ENCODE measurements at places on chromosomes 6 and 20.

- no peak for DNase-seq
Observed at GRCh38 chr6:147579667-147580066, 71.2 kb downstream of the SAMD5 start.

DNA sequence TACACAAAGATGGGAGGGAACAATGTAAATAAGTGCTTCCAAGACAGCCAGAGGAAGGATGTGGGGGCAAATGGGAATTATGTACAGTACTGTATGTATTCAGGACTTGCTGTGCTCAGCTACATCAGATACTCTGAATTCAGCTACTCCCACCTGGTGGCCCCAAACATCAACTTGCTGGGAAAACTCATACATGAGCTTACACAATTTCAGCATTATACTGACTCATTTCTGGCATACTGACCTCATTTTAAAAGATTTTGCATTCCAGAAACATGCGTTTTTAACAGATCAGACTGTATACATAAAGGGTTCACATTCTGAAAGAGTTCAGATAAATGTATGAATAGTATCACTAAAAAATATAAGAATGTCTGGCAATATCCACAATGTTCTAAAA is 59.7 kb downstream of the GPX5 start:
- no peak for DNase-seq

GRCh38 chr20:24818056-24818455 is 131.0 kb upstream of the CST7 start:
- no peak for DNase-seq

DNA sequence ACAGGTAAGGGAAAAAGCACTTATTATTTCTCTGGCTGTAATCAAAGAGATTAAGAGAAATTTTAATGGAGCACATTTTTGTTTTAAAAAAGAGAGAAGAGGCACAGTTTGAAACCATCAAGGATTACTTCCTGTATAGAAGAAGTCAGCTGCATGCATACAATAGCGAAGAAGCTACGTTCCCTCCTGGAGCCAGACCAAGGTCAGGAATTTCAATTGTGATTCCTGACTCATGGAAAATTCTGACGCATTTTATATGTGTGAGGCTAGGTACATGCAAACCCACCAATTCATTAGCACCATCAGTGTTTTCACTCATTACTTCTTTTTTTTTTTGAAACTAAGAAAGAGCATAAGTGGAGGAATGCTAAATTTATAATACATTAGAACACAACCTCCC is 232.7 kb upstream of the SGK1 start:
- no peak for DNase-seq

DNA sequence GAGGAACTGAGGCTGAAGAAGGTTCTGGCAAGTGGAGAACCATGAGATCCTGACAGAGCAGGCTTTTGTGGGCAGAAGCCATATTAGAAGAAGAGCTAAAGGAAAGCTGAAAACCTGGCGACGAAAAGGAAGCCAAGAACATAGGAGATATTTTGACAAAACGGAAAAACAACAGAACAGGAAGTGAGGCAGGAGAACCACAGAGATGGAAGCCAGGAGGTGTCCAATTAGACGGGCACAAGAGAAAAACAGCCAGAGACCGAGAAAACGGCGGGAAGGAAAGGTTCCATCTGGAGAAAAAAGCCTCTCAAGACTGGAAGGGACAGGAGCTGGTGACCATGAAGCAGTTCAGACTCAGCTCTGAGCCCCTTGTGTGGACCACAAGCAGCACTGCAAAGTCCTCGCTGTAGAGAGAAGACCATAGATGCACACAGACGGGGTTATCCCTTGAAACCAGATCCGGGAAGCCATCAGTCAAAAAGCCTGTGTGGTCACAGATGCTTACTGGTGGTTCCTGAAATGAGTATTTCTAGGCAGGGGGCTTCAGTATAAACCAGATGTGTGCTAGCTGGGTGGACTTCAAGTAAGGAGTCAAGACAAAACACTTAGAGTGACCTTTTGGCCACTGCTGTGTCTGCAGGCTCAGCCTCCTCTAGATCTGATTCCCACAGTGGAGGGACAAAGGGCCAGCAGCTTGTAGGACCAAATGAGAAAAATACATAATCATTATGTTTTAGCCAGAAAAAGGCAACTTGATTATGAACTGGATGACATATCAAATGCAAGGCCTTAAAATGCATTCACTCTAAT is 30.7 kb downstream of the SSR1 start:
- no peak for DNase-seq

DNA sequence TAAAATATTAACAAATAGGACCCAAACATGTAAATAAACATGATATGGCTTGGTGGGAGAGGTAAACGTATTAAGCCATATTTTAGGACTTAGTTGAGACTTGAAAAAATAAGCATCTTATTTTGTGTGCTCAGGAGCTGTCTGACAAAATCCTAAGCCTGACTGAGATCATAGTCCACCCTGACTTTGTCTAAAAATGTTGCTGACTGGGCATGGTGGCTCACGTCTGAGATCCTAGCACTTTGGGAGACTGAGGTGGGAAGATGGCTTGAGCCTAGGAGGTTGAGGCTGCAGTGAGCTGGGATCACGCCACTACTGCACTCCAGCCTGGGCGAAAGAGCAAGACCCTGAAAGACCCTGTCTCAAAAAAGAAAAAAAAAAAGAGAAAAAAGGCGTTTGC is 52.1 kb downstream of the AIG1 start:
- DNase-seq: no peak

- DNase-seq: no peak
Observed at GRCh38 chr20:59578436-59579403, 25.6 kb upstream of the PHACTR3 start.

GRCh38 chr6:129875610-129876520 is 14.8 kb upstream of the TMEM244 start:
- DNase-seq: no peak

GRCh38 chr6:137216875-137217553 is 2.2 kb downstream of the IFNGR1 start:
- peak; percentile 88 for DNase-seq

DNA sequence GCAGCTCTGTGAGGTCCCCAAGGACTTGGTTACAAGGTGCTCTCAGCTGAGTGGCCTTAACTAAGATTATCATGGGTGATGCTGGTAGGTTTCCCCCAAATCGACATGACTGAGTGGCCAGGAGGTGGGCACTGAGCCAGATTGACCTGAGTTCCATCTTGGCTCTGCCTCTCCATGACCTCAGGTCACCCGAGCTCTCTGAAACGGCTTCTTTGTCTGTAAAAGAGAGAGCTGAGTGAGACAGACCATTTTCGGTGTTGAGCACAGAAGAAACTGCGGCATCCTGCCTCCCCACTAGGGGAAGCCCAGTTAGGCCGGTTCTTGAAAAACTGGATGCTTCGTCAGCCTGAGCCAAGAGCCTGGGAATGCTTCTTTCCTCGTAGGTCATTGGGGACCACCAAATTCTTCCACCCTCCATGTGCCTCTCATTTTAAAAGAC is 14.1 kb upstream of the STX16 start:
- DNase-seq: no peak

GRCh38 chr20:35595901-35596300 is 19.7 kb upstream of the SPAG4 start:
- no peak for DNase-seq

DNA sequence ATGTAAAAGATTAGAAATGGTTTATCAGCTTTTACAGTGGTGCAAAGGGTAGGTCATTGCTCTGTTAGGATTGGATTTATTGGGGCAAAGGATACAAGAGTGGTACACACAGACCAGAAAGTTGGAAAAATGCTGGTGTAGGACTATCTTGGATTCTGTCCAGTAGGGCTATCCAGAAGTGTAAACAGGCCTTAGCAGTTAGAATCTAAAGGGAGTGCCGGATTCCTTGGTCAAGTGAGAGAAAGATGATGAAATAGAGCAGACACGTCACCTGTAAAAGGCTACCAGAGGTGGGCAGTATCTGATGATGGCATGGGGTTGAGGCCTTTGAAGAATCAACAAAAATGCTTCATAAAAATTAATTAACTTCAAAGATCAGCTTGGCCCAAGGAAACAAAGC is 975.9 kb downstream of the KIF16B start:
- DNase-seq: no peak

DNA sequence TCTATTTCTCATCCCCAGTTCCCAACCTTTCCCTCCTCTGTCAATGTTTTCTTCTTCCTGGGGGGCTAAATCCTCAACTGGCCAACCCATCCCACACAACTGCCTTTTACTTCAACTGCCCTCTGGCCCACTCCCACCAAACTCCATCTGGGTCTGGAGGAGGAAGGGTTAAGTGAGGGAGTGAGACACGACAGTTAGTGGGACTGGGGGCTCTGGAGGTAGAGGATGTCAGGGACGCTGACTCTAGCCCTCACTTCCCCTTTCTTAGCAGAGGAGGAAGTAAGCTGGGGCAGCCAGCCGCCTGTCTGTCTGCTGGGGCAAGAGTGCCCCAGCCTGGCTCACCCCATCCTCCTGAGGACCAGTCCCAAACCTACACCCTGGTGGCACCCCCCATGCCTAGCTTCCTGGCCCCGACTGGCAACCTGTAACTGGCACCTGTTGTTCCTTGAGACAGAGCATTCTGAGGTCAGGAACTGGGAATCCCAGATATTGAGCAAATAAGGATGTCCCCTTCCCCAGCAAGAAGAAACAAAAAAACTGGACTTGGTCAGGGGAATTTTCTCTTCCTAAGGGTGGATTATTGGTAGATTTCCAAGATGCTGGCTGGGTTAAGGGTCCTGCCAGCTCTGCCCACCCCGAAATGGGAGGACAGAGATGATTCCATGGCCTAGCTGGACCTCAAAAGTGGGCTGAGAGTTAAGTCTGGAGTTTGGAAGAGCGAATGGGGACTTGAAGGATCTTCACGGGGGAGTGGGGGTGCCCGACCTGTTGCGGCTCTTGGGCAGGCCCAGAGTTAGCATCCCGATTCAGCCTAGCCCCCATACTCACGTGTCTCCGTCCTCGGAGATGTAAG is 971 bp downstream of the NFKBIE start:
- DNase-seq: no peak

DNA sequence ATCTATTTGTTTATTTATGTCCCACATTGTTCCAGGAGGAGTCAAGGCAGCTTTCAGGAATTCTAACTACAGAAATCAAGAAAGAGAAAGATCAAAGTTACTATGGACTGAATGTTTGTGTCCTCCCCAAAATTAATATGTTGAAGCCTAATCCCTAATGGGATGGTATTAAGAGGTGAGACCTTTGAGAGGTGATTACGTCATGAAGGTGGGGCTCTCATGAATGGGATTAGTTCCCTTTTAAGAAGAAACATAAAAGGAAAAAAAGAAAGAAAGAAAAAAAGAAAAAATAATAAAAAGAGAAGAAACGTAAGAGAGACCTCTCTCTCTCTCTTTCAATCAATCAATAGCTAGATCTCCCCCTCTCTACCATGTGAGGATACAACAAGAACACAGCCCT is 44.7 kb upstream of the TOP1 start:
- DNase-seq: no peak

GRCh38 chr6:90183587-90184333 is 112.9 kb downstream of the BACH2 start:
- no peak for DNase-seq

DNA sequence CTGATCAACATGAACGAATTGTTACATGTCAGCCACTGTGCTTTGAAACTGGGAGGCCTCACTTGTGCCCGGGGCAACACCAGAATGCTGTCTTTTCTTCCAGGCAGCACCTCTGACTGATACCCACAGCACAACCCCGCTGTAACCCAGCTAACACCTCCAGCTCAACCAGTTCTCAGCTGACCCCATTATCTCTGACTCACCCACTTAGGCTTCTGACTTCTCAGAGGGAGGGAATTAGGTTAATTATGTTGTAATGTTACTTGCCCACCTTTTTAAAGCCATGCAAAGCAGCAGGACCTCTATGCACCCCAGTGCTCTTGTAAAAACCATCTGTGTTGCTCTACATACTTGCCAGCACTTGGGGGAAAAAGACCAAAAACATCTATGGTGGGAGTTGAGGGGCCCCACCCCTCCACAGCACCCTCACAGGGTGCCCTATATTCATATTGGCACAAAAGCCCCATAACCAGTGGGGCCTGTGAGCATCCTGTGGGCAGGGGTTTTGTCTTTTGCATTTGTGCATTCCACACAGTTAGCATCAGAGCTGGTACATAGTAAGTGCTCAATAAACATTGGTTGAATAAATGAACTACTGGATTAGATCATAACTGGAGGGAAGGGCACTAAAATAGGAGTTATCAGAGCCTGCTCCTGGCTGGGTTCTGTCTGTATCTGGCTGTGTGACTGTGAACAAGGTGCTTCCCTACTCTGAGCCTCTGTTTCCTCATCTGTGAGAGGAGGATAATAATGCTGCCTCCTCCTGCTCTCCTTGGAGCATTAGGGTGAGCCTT is 22.3 kb downstream of the BNIP5 start:
- peak; percentile 13 for DNase-seq

GRCh38 chr6:292506-293192 is 362 bp downstream of the DUSP22 start:
- DNase-seq: no peak

DNA sequence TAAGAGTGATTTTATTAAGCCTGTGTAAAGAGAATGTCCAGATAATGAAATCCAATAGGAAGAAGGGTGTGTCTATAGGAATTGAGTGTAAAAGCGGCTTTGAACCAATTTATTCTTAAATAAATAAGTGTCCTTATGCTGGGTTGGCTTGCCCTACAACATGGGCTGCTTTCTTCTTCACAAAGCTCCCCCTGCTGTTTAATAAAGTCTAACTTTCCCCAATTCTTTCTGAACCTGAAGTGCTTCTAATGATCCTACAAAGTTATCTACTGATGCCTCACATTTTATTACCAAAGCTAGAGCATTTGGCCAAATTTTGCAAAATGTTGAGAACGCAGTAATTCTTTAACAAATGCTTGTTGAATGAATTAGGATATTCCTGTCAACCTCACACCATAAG is 36.3 kb upstream of the SIRT5 start:
- no peak for DNase-seq

DNA sequence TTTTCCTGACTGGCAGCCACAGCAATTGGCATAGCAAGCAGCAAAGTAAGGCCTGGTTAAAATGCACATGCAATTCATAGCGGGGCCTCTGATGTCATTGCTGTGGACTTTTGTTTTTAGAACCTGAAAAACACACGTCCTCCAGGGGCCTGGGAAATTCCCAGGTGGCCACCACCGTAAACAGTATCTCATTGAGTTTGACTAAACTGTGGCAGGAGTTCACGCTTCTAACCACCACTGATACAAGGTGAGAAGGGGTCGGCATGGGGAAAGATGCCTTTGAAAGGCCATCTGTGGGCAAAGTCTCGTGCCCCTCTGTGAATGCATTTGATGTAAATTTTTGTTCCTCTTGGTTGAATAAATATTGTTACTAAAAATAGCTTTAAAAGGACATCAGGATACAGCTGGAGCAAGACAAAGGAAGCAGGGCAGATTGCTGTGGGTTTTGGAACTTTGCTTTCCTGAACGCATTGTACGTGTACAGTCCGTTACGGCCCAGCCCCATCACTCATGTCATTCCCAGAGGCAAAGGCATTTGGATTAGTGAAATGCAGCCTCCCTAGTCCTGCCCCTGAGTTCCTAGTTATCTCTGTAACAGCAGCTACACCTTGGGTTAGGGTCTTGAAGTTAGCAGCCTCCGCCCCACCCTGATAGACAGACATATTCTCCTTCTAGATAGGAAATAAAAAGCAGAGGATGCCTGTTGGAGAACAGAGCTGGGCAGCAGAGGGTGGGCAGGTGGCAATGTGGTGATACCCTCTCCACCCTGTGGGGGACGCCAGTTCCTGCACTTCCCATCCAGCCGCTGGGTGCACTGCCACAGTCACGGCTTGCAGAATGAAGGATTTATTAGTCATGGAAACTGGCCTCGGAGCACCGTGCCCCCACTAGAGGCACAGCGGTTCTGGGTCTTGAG is 80.3 kb downstream of the ZDHHC14 start:
- DNase-seq: no peak
